GM23248 (cell line): ENCODE measurements at places on chromosomes 4 and X. TPM values are rescaled to one million over a fixed set of nuclear protein-coding genes. Genes with fewer than 3 reads are reported as not detected.

DNA sequence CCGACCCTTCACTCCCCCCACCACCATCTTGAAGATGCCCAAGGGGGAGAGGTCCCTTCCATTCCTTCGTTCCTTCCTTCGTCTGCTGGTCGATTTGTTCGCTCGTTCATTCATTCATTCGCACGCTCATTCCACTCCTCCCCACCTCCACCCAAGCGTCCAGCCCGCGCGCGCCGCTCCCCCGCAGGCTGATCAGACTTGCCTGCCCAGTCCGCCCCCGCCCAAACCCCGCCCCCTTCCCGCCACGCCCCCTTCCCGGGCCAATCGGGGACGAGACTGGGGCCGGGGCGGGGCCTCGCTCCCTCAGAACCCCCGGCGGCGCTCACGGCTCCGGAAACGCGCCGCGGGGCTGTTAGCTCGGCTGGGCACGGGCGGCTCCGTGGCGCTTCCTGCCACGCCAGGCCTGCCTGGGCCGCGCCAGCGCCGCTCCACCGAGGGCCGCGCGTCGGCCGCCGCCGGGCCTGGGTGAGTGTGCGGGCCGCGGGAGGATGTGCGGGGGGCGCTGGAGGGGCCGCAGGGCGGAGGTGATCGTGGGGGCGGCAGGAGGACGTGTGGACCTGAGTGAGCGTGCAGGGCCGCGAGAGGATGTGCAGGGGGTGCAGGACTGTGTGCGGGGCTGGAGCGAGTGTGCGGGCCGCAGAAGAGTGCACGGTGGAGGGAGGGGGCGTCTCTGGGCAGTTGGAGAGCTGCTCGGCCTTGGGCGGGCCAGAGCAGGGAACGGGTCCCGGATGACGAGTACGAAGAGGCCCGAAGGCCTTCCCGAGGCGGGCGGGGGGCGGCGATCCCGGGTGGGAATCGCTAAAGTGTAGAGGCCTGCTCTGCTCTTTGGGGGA, at the start of gene ZNF275:
Gene ZNF275 (plus strand): TSS at position 333 of the 833 bp plus-strand sequence. CDS start 2,527 bp downstream, outside the sequence.
- peak; percentile 91 for DNase-seq
- H3K27ac ChIP-seq = peak within 1 kb of the TSS; percentile 83
- no peaks in the 10 kb centered on the region for H3K4me1 ChIP-seq
- H3K4me3 ChIP-seq = peak within 1 kb of the TSS; percentile 81
- H3K36me3 ChIP-seq = no peaks in the 10 kb centered on the region
- H3K27me3 ChIP-seq = no peaks in the 10 kb centered on the region

- no peaks in the 10 kb centered on the region for H3K4me1 ChIP-seq
- no peaks in the 10 kb centered on the region for H3K27me3 ChIP-seq
- no peak overlapping the region for H3K4me3 ChIP-seq
- no peak overlapping the region for H3K27ac ChIP-seq
These were observed 86.5 kb downstream of the MAGED4 start for GRCh38 chrX:52271206-52271605.

GRCh38 chrX:155893521-155893920, 12.4 kb downstream of the VAMP7 start:
- peaks cover 6% of the 10 kb centered on the region; the same call in 1 of the 2 replicates for H3K36me3 ChIP-seq
- DNase-seq = no peak
- H3K4me1 ChIP-seq = peaks cover 3% of the 10 kb centered on the region; the same call in 1 of the 2 replicates
- H3K27ac ChIP-seq = no peak overlapping the region
- no peaks in the 10 kb centered on the region for H3K27me3 ChIP-seq

- no peaks in the 10 kb centered on the region for H3K27me3 ChIP-seq
- H3K4me3 ChIP-seq = no peak overlapping the region
- H3K36me3 ChIP-seq = peaks cover 28% of the 10 kb centered on the region
- no peak overlapping the region for H3K27ac ChIP-seq
- no peak for DNase-seq
These were observed 113.2 kb downstream of the ATP10D start for GRCh38 chr4:47598320-47598719.

ARHGAP24 gene
- total RNA-seq = 26.3 and 31.6 TPM in 2 replicates

ATP1B4 gene
- total RNA-seq = not detected in 2 replicates

GRCh38 chr4:108051343-108051742, 61.7 kb downstream of the HADH start:
- H3K4me1 ChIP-seq = no peaks in the 10 kb centered on the region
- no peaks in the 10 kb centered on the region for H3K27me3 ChIP-seq
- no peak for DNase-seq
- no peaks in the 10 kb centered on the region for H3K36me3 ChIP-seq
- no peak overlapping the region for H3K27ac ChIP-seq
